Skin of body (tissue), 3 donors: ENCODE measurements at places on chromosomes 3 and 15. TPM values are rescaled to one million over a fixed set of nuclear protein-coding genes. Genes with fewer than 3 reads are reported as not detected.

Gene PIK3R4
- total RNA-seq: 30.2 TPM

Gene MOBP
- 0.10 TPM for total RNA-seq

Gene TGM5
- total RNA-seq: 4.1 TPM

Gene HYAL2
- total RNA-seq: 28.6 TPM

Gene SAMD7
- total RNA-seq: not detected

Gene HIGD2B
- total RNA-seq: not detected

Gene FBXO40
- 0.59 TPM for total RNA-seq

Gene ACVR2B
- 9.0 TPM for total RNA-seq

Gene TIGIT
- 0.59 TPM for total RNA-seq

Gene ARRDC4
- total RNA-seq: 25.4 TPM

Gene TPM1
- 519 TPM for total RNA-seq

Gene LINS1
- 19.6 TPM for total RNA-seq

Gene GP9
- 0.49 TPM for total RNA-seq

Gene EXD1
- total RNA-seq: not detected

Gene GREM1
- 3.6 TPM for total RNA-seq

Gene FANCD2OS
- not detected for total RNA-seq

Gene LAMB2
- total RNA-seq: 379 TPM

Gene MYLK
- 57.6 TPM for total RNA-seq

Gene NSUN3
- 25.1 TPM for total RNA-seq

Gene C3orf70
- total RNA-seq: 6.5 TPM

Gene GABRR3
- total RNA-seq: not detected

Gene SKIL
- 46.7 TPM for total RNA-seq

Gene CFAP92
- 0.30 TPM for total RNA-seq

Gene P2RY13
- 3.0 TPM for total RNA-seq

Gene CELSR3
- total RNA-seq: 0.39 TPM

Gene SOX14
- not detected for total RNA-seq

Gene GALNT15
- total RNA-seq: 2.5 TPM

Gene C3orf20
- total RNA-seq: not detected

Gene ETFA
- 71.6 TPM for total RNA-seq

Gene ADGRG7
- 0.10 TPM for total RNA-seq

Gene CTXN2
- total RNA-seq: not detected

Gene TTLL13
- not detected for total RNA-seq

Gene ACTC1
- total RNA-seq: 126 TPM

Gene FGF12
- total RNA-seq: 1.4 TPM
